Suppressor macrophage treated with lipopolysaccharide for 4 hours (primary cell): ENCODE measurements at places on chromosomes 4 and X.

DNA sequence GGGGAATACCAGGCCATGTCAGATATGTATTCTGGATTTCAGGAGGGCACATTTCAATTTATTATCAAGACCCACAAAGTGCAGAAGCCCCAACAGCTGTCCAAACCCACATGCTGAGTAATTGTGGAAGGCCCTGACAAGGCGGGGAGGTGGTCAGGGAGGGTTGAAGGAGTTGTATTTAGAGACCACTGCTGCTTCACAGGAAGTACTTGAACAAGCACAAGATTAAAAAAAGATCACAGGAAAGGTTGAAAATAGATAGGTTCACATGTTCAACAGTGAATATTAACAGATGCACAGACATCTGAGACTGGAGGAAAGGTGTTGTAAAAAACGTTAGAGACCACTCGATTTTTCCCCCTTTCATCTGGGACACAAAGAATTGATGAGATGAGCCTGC lies 17.9 kb downstream of the ATP8A1 start:
- no peak for DNase-seq

GRCh38 chr4:7700665-7701064 lies 239.0 kb downstream of the AFAP1 start:
- DNase-seq: no peak

- DNase-seq: no peak
Observed at GRCh38 chr4:52959541-52959940, 97.4 kb downstream of the RASL11B start.

- DNase-seq: no peak
Observed at GRCh38 chr4:53128706-53129357, 237.0 kb downstream of the SCFD2 start.

DNA sequence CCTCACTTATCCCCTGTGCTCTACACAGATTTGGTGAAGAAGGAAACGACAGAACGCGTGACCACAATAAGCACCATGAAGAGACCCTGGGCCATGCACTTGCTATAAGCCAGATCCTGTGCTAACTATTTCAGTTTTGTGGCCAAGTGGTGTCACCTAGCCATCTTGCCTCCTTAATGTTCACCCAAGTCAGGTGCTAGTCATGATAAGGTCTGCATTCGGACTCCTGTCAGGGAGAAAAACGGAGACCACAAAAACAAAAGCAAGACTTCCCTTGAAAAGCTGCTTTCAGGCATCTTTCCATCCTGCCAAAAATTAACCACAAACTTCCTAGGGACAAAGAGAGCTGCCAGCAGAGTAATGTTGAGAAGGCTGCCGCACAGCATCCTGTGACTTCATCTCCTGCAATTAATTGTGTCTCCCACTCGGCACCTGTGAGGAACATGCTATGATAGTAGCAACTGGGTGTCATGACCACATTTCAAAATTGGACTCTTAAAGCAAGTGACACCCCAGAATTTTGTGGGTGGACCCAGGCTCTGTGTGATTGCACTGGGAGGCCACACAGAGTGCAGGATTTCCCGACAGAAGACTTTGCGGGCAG lies 8.8 kb upstream of the IDS start:
- DNase-seq: no peak
